ENCODE measurements at places on chromosomes 6 and 20. TPM values are rescaled to one million over a fixed set of nuclear protein-coding genes. Genes with fewer than 3 reads are reported as not detected.

DNA sequence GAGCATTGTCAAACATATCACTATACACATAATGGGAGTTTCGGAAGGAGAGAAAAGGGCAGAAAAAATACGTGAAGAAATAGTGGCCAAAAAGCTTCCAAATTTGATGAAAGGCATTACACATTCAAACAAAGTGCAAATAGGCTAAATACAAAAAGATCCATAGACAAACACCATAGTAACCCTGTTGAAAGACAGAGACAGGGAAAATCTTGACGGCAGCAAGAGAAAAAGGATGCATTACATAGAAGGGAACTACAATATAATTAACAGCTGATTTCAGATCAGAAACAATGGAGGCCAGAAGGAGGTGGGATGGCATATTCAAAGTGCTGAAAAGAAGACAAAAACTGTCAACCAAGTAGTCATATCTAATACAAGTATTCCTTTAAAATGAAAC, 170.8 kb downstream of the MRPL14 start:
- H3K4me3 ChIP-seq = no peak overlapping the region
- no peaks in the 10 kb centered on the region for H3K4me1 ChIP-seq
- peaks cover 6% of the 10 kb centered on the region for H3K36me3 ChIP-seq
- H3K27me3 ChIP-seq = peaks cover 36% of the 10 kb centered on the region
- no peak for DNase-seq

TMEM200A gene
- 1.2 TPM for total RNA-seq

SEC63 gene
- total RNA-seq = 106 TPM

HLA-DOA gene
- total RNA-seq = 22.1 TPM

All from natural killer cell treated with Interleukin-12 subunit alpha and Interleukin-12 subunit beta and Interleukin-15 and Interleukin-18, amount 100 ng/mL, for 72 hours (primary cell).